HEK293T (cell line): ENCODE measurements at places on chromosomes 5 and 9.

DNA sequence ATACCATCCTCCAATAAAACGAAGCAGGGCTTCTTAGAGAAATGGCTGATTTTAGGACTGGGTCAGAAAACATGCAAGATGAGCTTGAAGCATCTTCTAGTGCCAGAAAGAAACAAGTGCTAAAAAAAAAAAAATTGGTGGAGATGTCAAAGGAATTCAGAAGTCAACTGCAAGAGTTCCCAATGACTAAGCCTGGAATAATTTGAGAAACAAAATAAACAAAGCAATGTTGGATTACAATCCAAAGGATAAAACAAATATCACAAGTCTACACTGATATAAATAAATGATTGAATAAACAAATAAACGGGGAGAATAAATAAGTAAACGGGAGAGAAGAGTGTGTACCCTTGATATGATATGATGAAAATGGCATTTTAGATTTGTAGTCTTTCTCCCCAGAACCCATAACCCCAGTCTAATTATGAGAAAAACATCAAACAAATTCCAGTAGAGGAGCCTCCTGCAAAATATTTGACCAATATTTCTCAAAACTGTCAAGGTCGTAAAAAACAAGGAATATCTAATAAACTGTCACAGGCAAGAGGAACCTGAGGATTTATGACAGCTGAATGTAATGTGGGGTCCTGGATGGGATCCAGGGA, 63.5 kb upstream of the CCL21 start:
- no peak for DNase-seq

DNA sequence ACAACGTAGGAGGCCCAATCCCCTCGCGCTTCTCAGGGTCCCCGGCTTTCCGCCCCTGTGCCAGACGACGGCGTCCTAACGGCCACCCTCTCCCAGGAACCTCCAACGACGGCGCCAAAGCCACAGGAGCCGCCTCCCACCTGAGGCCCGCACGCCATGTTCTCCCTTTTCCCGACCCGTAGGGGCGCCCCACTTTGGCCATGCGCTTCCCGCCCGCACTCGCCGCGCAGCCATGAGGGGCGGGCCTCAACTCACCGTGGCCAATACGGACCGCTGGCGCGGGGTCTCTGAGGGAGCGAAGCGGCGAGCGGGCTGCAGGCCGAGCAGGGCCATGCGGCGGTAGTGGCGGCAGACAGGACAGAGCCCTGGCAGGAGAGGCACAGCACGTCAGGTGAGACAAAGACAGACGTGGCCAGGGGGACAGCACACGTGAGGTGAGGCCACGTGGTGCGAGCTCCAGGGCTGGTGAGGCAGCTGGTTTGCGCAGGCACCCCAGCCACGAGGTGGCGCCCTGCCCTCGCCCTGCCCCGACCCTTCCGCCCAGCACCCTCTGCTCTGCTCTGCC, 1005.5 kb upstream of the PTPRD start:
- DNase-seq: peak; percentile 5

DNA sequence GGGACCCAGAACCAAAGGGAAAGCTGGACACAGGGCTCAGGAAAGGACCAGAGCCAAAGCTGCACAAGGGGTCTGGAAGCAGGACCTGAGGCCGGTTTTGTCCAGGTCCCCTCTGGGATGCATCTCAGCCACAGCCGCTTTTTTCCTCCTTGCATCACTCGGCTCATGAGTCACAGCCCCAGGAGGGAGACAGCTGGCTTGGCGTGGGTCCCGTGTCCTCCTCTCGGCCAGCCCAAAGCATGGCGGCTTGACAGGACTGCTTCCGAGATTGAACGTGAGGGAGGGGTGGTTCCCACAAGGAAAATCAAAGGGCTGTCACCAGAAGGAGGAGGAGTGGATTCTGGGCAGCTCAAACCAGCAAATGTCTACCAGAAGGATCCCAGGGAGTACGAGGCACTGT, 56.7 kb upstream of the CPLX2 start:
- DNase-seq: no peak

GRCh38 chr9:37036371-37036775, 2.3 kb upstream of the PAX5 start:
- DNase-seq: no peak

DNA sequence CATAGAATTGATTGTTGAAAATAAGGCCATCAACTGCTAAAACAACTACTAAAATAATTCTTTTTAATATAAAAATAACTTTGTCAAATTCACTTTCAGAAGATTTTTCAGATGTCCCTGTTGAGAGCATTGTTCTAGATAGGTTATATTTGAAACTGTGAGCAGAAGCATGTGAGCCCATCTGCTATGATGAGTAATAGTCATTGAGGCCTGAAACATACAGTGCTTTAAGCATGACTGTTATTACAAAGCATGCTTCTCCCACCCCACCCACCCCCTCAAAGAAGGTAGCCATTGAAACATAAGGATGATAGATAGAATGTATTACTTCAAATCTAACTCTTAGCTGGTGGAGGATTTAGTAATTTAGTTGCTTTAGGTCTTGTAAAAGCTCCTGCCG, 86.0 kb downstream of the UHRF2 start:
- no peak for DNase-seq

- no peak for DNase-seq
Measured at GRCh38 chr9:27073841-27074728, 34.9 kb upstream of the TEK start.

GRCh38 chr5:60196385-60197113, 303.0 kb upstream of the PDE4D start:
- DNase-seq: no peak

DNA sequence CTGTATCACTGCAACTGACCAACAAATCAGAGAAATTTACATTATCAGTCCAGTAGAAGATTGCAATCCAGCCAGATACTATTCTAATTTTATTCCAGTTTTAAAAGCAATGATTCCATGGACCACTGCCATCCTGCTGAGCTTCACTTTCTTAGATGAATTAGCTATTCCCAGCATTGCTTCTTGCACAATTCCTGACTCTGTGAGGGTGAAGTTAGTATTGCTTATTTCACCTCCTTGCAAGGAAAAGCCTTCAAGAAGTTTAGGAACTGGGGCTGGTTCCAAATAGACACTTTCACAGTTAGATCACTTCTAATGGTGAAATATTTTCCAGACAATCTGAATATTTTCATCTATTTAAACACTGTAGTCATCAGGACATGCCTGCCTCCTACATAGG, 338.6 kb upstream of the TNC start:
- DNase-seq: no peak

DNA sequence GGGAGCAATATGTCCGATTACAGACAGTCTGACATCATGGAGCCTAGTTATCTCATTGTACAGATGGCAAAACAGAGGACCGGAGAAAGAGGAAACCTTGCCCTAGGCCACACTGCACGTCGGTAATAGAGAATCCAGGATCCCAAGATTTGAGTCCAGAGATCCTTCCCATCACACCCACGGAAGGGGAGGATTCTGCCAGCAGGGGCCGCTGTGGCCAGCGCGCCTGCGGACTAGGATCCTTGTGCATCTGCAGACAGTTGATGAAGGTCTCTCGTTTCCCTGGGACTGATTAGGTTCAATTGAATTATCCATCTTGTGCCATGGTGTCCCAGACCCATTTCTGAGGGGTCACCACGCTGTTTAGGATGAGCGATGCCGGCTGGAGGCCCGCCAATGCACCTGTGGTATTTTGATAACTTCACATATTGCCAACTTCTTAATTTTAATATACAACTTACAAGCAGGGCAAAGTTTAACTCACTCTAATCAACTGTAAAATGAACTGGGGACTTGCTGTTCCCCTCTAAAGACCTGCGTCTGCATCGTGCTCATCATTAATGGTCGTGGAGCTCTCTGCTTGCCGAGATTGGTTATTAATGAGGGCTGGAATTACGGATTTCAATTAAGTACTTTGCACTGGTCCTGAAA, 592.7 kb upstream of the BRINP1 start:
- peak; percentile 65 for DNase-seq

DNA sequence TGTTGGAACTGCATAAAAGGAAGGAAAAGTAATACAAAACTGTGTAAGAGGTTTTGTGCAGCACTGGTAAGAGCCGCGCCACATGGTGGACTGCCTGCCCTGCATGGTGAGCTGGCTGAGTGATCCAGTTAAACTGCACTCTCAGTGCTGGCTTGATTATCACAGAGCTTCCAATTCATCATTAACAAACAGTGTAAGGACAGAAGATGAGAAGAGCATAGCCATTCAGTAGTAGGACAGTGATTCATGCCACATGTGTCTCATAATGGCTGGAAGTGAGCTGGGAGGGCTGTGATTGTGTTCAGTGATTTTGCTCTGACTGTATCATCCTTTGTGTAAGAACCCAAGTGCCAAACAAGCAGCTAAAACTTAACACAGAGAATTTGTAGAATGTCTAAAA, 14.1 kb downstream of the ASPN start:
- DNase-seq: no peak
